ENCODE measurements at places on chromosomes 5 and 9.

- DNase-seq: no peak
These were observed 41.9 kb downstream of the TJP2 start for GRCh38 chr9:69215774-69216485.

GRCh38 chr5:43771611-43772031, 168.6 kb downstream of the NNT start:
- no peak for DNase-seq

GRCh38 chr5:145464171-145464570, 371.0 kb downstream of the PRELID2 start:
- no peak for DNase-seq

DNA sequence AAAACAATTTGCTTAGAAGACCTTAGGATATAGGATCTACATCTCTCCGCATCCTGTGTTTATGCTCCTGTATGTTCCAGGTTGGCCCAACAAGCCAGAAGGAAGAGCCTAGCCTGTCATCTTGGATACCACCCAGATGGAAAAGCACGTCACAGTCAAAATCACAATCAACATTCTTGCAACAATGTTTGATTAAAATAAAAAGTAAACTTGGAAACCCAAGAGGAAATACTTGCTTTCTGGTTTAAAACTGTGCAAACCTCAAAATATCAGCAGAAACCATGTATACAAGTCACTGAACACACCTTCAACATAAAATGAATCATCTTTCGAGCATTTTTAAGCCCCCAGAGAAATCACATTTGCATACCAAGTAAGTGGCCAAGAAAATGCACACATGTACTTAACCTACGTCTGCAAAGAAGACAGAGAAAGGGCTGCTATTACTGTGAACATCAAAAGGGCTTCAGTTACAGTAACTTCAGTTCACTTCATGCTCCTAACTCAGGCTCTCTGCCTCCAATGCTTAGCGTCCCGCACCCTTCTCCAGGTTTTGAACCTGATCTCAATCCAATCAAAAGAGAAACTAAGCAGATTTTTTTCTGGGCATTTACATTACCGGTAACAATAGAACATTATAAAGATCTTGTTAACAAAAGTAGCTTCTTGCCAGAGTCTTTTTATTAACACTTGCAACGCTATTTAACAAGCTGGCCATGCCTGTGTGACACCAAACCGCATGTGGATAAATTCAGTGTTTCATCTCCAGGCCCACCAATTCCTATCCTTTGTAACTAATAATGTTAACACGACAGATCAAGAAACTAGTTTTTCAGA, 1.3 kb downstream of the ENC1 start:
- DNase-seq: no peak

GRCh38 chr5:138752341-138752950, 779 bp upstream of the CTNNA1 start:
- no peak for DNase-seq

DNA sequence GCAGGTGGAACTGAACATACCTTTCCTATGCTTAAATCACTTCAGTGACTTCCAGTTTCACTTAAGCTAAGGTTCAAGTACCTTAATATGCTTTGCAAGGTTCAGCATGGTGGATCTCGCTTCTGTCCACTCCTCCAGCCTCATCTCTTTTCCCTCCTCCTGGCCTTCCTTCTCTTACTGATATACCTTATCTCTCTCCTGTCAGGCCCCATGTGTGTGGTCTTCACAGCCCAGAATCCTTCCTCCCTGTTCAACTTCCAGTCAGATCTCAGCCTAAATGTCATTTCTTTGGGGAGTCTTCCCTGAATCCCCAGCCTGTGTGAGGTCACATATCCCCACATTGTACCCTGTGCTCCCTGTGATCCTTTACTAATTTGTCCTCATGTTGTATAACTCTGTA, 87.7 kb downstream of the ANGPTL2 start:
- no peak for DNase-seq
